Stimulated activated CD8-positive, alpha-beta memory T cell treated with anti-CD3 and anti-CD28 coated beads, Interleukin-4, amount 100 ng/mL, for 4 hours (primary cell): ENCODE measurements at places on chromosomes 12 and 14.

GRCh38 chr12:108822497-108823205 lies 34.7 kb downstream of the SSH1 start:
- no peak for DNase-seq

DNA sequence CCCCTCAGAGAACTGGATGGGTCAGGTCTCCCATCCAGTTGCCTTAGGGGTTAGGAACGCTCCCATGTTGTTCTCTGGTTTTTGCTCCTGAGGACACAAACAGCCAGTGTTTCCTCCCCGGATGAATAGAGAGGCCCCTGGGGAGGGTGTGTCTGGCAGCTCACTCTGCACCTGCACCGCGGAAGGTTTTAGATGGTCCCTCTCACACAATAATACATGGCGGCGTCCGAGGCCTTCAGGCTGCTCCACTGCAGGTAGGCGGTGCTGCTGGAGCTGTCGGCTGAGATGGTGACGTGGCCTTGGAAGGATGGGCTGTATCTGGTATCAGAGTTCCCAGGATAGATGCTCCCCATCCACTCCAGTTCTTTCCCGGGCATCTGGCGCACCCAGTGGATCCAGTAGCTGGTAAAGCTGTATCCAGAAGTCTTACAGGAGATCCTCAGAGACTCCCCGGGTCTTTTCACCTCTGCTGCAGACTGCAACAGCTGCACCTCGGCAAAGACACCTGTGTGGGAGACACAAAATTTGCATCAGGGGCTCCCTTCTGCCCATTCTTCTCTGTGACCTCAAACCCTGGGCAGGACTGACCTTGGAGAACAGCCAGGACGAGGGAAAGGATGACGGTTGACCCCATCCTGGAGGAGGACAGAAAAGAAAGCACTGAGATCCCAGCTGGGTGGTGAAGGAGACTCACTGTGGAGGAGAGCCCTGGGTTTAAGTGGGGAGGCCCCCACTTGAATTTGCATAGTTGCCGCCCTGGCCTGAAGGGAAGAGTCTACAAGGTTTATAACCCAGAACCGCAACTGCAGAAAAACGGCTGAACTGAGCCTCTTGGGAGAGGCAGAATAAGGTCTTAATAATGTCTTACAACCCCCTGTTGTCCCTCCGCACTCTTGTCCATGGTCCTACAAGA lies 1324.8 kb downstream of the TMEM121 start:
- no peak for DNase-seq

GRCh38 chr12:3741882-3742672 lies 10.8 kb downstream of the CRACR2A start:
- no peak for DNase-seq

- peak; percentile 18 for DNase-seq
Observed at GRCh38 chr14:96275177-96276112, 19.4 kb downstream of the BDKRB1 start.

GRCh38 chr12:21054334-21054733 lies 76.7 kb upstream of the SLCO1B1 start:
- DNase-seq: no peak

DNA sequence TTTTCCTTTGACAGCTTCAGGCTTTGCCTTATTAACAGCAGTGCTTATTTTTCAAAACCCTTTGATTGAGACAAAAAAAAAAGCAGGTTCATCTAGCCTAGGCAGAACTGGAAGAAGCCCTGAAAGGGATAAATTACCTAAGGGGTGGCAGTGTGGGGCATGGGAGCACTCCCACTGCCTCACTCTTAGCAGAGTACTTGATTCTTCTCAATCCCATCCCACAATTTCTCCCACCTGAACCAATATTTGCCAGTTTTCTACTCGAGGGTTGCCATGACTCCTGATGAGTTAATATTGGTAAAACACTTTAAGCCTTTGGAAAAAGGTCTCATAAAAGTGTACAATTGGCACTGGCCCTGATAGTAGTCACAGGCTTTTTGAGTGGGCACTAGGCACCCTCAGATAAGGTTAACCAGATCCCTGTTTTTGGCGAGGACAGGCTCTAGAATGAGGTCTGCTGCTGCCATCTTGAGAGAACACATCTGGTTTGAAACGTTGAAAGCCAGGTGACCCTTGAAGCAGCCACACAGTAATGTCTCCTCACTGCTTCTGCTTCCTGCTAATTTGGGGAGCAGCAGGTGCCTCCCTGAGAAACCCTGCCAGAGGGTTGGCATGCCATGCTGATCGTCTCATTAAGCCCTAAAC lies 320.0 kb downstream of the RAD51B start:
- no peak for DNase-seq

DNA sequence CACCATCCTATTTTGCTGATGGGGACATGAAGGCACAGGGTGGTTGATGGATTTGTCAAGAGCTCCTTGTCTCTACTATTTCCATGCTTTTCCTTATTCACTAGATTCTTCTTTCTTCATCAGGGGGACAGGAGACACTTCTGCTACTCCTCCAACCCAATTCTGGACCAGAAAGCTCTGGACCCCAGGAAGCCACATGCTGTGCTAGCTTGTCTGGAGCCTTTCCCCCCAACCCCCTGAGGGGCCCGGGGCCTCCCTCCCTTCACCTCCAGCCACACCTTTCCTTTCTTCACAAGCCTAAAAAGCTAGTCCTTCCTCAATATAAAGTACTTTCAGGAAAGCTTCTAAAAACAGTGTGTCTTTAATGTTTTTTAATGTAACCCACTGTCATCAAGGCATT lies 75.1 kb upstream of the CAPRIN2 start:
- no peak for DNase-seq

DNA sequence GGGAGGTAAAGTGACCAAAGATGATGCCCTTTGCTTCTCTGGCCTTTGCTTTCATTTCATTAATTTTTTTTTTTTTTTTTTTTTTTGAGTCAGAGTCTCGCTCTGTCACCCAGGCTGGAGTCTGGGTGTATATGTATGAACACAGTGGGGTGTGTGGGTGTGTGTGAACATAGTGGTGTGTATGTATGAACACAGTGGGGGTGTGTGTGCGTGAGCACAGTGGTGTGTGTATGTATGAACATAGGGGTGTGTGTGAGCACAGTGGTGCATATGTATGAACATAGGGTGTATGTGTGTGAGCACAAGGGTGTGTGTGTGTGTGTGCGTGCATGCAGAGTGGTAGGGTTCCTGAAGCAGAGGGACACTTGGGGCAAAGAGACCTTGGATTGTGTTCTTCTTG lies 9.6 kb downstream of the KLC1 start:
- no peak for DNase-seq

GRCh38 chr14:55713486-55713885 lies 133.5 kb downstream of the KTN1 start:
- DNase-seq: no peak

- no peak for DNase-seq
Observed at GRCh38 chr14:74906925-74907521, 16.0 kb downstream of the RPS6KL1 start.

- DNase-seq: no peak
Observed at GRCh38 chr12:26274441-26275312, 79.3 kb downstream of the SSPN start.

DNA sequence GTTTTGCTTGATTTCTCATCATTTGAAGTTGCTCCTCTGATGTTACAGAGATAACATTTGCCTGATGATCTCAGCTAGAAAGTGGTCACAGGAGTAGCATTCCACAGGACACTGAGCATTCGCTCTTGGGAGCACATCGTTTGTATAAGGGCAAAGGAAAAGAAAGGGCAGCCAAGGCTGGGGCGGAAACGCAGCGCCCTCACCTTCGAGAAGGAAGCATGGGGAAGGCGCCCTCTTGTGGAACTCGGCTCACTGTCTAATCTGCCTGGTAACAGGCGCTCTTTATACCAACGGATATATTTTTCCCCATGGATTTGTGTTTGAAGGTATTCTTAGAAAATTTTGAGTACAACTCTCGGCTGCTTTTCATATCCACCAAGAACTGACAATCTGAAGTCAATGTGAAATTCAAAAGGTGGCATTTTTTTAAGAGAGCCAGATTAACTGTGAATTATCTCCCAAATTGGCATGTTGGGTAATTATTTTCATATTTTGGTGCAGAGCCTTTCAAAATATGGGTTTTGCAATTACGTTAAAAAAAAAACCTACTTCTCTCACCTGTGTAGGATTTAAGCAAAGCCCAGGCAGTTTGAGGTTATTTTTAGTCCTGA lies 172.7 kb downstream of the CAND1 start:
- peak; percentile 43 for DNase-seq

DNA sequence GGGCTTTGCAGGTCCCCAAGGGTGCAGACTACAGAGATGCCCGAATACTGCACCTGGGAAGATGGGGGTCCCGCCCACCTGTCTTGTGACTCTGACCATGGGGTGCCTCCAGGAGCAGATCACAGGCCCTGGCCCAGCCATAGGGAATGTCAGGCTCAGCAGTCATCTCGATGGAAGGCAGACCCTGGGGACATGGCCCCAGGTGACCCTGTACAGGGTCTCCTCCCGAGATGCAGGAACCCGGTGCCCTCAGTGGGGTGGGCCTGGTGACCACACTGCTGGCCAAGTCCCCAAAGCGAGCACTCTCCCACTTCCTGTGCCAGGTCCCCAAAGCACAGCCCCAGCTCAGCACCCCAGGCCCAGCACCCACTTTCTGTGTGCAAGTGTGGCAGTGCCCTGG lies 903.7 kb upstream of the USP15 start:
- no peak for DNase-seq

- no peak for DNase-seq
Observed at GRCh38 chr14:38884109-38884508, 218.9 kb downstream of the SEC23A start.

DNA sequence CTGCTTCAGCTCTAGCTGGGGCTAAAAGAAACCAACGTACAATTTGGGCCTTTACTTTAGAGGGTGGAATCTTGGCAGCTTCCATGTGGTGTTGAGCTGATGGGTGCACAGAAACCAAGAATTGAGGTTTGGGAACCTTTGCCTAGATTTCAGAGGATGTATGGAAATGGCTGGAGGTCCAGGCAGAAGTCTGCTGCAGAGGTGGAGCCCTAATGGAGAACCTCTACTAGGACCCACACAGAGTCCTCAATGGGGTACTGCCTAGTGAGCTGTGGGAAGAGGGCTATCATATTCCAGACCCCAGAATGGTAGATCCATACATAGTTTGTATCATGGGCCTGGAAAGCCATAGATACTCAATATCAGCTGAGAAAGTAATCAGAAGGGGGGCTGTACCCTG lies 500.4 kb upstream of the ATP2B1 start:
- DNase-seq: no peak

DNA sequence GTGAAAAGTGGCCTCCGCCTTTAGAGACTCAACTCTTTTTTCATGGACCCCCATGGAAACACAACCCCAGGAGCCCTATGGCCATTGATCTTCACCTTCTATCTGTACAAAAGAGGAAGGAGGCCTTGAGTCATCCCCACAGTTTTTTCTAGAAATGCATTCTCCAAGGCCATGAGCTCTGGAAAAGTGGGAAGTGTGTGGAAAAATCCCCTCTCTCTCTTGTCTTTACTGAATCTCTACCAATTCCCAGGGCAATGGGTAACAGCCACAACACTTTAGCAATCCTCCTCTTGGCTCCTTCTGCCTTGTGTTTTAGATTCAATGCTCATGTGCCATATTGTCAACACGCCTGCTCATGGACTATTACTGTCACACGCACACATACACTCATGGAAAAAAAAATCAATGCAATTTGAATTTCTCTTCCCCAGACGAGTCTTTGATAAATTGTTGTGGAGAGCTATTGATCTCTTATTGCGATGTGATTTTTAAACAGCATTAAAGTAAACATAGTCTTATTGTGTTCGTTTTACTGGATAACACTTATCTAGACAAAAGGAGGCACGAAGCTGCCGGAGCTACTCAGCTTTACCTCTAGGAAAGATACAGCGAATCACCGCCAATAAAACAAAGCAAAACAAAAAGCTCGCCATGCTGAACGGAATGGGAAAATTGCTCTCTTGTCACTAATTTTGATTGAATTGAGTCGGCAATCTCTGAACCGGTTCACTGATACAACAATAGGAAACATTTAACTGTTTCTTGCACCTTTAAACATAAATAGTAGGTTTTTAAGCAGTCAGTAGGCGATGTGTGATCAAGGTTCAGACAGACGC lies 260.3 kb downstream of the VRK1 start:
- no peak for DNase-seq

DNA sequence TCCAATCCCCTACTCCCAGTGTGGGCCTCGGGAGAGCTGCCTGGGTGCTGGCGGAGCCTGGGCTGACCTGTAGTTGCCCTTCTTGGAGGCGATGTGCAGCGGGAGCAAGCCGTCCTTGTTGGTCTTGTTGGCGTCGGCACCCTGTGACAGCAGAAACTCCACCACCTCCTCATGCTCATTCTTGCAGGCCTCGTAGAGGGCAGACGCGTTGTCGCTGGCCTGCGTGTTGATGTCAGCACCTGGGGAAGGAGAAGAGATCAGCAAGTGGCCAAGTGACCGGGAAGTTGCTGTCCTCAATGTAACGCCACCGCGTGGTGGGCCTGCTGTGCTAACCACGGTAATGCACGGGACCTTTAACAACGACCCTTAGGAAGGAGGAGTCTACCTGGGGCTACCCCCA lies 20.1 kb downstream of the FAM181A start:
- DNase-seq: no peak

- DNase-seq: no peak
Observed at GRCh38 chr12:107126796-107127481, 33.6 kb upstream of the CRY1 start.

DNA sequence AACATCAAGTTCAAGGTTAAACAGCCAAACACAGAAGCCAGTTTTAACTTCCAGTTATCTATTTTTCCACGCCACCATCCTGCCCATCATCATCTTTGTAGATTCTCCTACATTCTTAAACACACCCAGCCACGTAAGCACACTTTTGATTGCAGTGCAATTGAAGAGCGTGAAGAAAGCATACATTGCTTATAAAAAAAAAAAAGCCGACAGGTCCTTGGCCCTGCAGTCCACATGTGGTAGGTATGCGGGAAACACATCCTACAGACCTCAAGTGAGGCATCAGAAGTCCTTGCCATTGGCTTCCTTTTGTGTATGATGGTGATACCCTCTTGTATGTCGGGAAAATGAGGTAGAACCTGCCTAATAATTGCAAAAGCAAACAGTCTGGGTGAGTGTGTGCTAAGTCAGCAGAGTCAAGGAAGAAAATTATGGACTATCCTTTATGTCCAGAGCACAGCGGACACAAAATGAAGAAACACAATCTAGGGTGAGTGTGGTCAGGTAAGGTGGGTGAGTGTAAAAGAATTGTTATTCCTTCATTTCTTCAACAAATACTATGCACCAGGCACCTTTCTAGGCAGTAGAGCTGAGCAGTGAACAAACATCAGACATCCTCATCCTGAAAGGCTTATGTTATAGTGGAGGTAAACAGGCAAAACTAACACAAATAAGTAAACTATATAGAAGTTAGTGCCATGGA lies 51.5 kb downstream of the EID3 start:
- no peak for DNase-seq
